Memory B cell (primary cell): ENCODE measurements at places on chromosomes 16 and 17.

- DNase-seq = no peak
These were observed 291.7 kb downstream of the CEP112 start for GRCh38 chr17:65900216-65900615.

- no peak for DNase-seq
These were observed 4.7 kb downstream of the DYNC1LI2 start for GRCh38 chr16:66746682-66747081.

GRCh38 chr16:57489229-57489628 lies 2.9 kb upstream of the DOK4 start:
- no peak for DNase-seq

GRCh38 chr17:5933430-5933829 lies 136.7 kb upstream of the WSCD1 start:
- no peak for DNase-seq

DNA sequence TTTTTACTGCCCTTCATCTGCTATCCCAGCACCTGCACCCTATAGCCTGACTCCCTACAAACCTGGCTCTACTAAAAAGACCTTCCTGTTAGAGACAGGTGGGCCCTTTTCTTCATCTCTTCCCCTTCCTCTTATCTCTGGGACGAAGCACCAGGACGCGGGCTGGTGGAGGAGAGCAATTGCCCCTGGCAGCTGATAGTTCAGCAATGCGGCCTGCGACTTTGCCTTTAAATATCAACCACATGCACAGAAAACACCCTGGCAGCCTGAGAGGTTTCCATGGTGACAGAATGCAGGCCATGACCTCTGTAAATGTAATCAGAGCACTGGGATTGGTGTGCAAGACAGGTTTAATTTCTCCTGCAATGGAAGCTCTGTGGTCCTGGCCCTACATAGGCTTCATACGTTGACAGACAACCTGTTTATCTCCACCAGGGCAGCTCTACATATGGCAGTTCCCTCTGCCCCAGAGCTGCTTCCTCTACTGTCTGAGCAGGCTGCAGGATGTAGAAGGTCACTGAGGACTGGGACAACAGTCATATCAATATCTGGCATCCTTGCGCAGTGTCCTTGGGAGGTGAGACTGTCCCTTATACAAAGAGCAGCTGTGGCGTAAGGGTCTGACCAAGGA lies 10.0 kb upstream of the SKAP1 start:
- no peak for DNase-seq

- DNase-seq = no peak
These were observed 473.0 kb upstream of the C16orf82 start for GRCh38 chr16:26593700-26594099.

DNA sequence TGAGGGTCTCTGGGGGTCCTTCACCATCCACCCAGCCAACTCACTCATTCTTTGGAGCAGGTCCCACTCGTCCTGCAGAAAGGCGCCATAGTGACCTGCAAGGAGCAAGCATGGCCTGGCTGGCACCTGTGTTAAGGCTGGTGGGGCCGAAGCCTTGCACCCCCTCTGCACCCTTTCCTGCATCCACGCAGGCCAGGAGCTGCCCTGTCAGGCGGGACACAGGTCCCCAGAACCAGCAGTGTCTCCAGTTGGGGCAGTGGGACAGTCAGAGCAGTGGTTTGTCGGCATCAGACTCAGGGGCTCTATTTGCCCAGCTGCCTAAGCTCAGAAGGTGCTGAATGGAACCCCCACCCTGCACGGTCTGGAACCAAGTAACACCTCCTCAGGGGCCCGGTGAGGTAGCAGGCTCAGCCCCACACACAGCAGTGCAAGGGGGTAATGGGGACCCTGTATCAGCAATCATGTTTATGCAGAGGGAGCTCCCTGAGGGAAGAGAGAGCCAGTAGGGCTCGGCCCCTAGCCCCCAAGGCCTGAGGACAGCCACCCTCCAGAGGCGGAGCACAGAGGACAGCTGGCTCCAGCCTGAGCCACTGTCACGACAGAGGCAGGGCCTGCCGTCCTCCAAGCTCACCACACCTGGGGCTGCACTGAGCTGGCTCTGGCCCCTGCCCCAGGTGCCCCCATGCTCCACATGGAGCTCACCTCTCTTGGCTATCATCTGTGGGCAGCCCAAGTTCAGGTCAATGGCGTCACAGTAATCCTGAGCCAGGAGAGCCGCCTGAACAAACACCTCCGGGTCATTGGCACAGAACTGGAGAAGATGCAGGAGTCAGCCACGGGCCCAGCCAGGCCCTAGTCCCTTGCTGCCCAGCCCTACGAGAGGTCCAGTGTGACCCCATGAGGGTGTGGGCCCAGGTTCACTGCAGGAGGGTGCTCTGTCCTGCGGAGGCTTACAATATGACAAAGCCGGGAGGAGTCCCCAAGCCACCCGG lies 1.9 kb downstream of the DUS1L start:
- no peak for DNase-seq

GRCh38 chr16:54331241-54332002 lies 44.8 kb upstream of the IRX3 start:
- DNase-seq = no peak
